Activated T-cell treated with anti-CD3 and anti-CD28 coated beads, Interleukin-2, amount 50 U/mL, for 4 hours (primary cell): ENCODE measurements at places on chromosomes 12 and 14.

DNA sequence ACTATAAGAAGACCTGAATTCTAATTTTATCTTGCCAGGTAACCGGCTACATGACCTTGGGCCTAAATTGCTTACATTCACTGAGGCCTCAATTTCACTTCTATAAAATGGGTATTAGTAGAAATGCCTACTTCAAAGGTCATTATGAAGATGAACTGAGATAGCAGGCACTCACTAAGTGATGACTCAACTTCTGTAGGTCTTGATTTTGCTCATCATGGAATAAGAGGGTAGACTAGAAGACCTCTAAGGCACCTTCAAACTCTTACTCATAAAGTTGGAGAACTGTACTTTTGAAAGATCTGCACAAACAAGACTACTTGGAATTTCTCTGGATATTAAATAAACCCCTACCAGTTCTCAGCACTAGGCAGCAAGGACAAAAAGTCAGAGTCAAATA lies 39.3 kb upstream of the FRMD6 start:
- no peak for DNase-seq

DNA sequence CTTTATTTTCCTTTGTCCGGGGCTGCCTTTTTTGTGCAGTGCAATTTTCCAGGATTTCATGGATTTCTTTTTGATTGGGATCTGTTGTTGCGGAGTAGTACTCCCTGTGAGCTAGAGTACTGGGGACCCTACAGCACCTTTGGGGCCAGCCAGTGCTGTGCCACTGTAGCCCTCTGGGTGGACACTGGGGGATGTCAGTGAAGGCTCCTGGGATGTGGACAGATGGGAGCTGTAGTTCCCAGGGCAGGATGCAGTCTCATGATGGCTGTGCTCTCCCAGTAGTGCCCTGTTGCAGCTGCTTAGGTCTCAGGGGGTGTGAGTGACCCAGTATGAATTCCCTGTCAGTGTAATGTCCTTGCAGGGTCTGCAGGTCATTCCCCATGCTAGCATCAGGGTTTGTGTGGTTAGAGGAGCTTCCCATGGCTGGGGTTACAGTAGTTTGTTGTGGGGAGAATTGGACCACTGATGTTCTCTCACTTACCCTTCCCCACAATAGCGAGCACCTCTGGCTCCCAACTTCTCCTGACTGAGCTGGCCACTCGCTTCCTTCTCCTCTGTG lies 72.2 kb downstream of the BRMS1L start:
- no peak for DNase-seq

DNA sequence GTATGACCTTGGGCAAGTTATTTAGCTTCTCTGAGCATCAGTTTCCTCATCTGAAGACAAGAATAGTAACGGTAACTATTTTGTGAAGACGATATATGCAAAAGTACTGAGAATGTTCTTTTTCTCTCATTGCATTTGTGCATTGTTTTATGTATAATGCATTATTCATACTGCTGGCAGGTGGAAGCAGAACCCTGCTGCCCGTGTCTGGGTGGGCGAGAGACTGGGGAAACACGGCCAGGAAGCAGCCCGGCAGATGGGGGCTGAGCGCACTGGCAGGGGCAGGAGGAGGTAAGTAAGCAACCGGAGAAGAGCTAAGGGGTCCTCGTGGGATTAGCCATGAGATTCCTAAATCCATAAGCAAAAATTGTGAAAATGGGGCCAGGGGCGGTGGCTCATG lies 115.8 kb upstream of the MED13L start:
- no peak for DNase-seq

DNA sequence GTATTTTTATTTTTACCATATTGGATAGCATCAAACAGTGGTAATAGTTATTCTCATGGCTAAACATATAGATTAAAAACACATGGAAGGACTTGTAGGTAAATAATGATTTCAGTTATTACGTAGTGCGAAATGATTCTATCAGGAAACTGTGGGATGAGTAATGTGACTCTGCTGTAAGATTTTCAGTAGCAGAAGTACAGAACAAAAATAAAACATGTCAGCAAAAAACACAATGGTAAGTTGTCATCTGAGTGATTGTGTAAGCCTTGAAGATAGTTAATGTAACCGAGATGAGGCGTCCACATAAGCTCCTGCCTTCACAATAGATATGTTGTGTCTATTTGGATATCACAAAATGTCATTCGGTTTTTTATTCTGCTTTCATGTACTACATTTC lies 99.8 kb downstream of the BORCS5 start:
- DNase-seq: no peak

GRCh38 chr12:76764856-76765255 lies 941 bp downstream of the ZDHHC17 start:
- no peak for DNase-seq

GRCh38 chr14:22748206-22748605 lies 18.3 kb upstream of the OXA1L start:
- DNase-seq: no peak

DNA sequence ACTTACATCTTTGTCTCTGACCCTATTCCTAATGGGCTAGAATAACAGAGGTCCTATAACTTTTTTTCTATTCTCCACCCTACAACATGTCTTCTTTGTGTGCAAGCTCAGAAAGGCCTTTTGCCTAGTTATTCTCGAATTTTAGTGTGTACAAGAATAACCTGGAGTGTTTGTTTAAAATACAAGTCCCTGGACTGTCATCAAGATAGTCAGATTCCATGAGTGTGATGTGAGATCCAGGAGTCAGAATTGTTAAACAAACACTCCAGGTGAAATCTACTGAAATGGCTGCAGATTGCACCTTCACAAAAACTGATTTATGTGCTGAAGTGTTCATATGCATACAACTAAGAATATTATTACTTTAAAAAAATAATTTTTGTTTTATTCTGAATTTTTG lies 114.4 kb upstream of the DIO2 start:
- no peak for DNase-seq

DNA sequence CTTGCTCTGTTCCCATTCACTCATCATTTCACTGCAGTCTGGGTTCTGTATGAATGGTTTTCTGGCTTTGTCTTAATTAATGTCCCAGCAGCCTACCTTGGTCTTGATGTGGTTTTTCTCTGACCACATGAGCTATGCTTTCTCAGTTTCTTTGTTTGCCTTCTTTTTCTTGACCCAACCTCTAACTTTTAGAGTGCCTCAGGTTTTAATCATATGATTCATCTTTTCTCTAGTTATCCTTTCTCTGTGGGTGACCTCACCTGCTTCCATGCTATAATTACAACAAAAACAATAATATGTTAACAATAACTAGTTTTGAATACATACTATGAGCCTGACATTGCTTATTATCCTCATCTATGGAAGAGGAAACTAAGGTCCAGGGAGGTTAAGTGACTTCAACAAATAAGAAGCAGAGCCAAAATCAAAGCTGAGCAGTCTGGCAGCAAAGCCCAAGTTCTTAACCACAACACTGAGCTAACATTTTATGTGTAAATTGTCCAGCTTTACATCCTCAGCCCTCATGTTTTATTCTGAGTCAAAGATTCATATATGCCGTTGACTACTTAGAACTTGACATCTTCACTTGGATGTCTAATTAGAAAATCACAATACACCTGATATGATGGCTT lies 4.7 kb upstream of the EPYC start:
- no peak for DNase-seq

GRCh38 chr12:116343331-116343884 lies 65.9 kb upstream of the MED13L start:
- DNase-seq: no peak

- no peak for DNase-seq
Observed at GRCh38 chr12:95371571-95371970, 102.4 kb upstream of the METAP2 start.

DNA sequence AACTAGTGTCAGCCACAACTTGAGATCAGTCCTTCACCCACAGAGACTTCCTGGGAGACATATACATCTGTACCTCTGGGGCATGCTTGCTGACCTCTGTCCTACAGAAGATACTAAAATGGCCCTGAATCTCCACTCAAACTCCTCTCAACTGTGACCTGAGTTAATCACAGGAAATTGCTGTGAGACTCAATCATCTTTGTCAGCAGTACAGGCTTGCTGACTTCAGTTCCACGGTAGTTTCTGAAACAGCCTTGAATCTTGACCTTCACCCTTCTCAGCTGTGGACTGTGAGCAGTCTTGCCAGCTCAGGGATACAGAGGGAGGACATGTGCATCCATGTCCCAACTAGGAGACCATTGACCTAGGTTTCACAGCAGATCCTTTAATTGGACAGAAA lies 1.4 kb upstream of the KLRC1 start:
- DNase-seq: no peak

DNA sequence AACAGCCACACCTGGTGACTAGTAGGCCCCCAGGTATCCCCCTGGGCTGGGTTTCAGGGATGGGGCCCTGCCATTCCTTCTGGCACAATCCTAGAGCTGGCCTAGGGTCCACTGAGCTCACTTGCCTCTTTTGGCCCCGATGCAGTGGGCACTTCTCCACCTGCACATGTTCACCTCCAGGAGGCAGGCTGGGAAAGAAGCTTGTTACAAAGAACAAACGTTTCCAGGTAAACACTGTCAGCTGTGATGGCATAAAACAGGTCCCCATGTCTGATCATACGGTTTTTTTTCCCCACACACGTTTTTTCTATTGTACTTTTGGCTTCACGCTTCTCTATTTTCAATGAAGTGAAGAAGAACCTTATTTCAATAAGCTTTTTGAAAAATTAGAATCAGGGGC lies 15.8 kb upstream of the HVCN1 start:
- DNase-seq: no peak

DNA sequence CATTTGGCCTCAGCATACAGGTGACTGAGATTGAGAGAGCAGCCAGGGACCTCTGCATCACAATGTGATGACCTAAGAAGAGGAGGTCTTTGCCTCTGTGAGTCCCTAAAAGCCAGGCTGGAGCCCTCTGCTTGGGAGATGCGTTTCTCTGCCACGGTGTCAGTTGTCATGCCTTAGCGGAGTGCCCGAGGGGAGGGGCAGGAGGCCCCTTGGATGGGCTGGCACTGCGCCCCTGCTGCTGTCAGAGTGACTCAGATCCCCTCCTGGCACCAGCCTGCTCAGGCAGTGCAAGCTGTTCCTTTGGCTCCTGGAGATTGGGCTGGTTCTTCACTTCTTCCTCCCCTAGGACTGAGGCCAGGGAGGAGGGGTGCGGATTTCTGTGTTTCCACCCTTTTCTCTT lies 64.9 kb upstream of the KCNA5 start:
- DNase-seq: no peak

- no peak for DNase-seq
Observed at GRCh38 chr12:95439461-95440230, 34.3 kb upstream of the METAP2 start.

- no peak for DNase-seq
Observed at GRCh38 chr14:29858299-29858698, 69.3 kb downstream of the PRKD1 start.

GRCh38 chr14:73797543-73798265 lies 53.9 kb upstream of the PTGR2 start:
- DNase-seq: no peak

DNA sequence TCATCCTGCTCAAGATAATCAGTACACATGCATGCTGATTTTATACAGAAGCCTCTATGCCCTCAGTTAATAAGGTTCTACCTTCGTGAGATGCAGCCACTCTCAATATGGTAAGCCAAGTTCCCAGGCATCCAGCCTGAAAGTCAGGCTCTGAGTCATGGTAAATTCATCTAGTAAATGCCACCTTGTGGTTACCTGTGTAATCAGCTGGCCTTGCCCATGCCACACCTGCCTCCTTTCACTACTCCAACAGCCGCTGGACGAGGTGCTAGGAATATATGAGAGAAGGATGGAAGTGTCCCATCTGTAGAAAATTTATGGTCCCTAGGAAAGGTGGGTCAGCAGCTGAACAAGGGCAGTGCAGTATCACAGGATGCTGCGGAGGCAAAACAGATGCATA lies 207.3 kb downstream of the SSPN start:
- DNase-seq: no peak

GRCh38 chr12:98345308-98345876 lies 170.0 kb upstream of the TMPO start:
- DNase-seq: no peak

GRCh38 chr14:61584331-61584741 lies 111.0 kb upstream of the HIF1A start:
- no peak for DNase-seq

GRCh38 chr14:74491956-74492775 lies 939 bp downstream of the NPC2 start:
- DNase-seq: no peak

GRCh38 chr12:14643251-14643650 lies 53.1 kb downstream of the GUCY2C start:
- DNase-seq: no peak

DNA sequence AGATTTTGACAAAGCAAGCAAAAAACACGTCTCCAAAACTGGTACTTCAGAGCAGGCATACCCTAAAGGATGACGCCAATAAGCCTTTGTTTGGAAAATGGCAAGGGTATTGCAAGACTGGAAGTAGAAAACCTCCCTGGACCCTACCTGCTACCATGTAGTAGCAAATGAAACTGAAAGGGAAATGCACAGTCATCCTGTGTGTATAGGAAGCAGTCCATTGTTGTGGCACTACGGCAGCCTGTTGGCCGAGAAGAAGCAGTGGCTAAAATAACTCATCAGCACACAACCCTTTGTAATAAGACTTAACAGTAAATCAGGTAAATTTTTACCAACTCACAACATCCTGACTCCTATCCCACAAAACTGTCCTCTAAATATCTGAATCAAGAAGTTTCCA lies 386.4 kb downstream of the RGS6 start:
- DNase-seq: no peak

- DNase-seq: no peak
Observed at GRCh38 chr12:131133015-131133905, 179.6 kb downstream of the ADGRD1 start.

- DNase-seq: no peak
Observed at GRCh38 chr14:94079891-94080620, 946 bp downstream of the DDX24 start.

- DNase-seq: no peak
Observed at GRCh38 chr14:101875727-101876554, 88.4 kb upstream of the DYNC1H1 start.
